Adipocyte (in vitro differentiated cells): ENCODE measurements at places on chromosomes 12 and 14.

DNA sequence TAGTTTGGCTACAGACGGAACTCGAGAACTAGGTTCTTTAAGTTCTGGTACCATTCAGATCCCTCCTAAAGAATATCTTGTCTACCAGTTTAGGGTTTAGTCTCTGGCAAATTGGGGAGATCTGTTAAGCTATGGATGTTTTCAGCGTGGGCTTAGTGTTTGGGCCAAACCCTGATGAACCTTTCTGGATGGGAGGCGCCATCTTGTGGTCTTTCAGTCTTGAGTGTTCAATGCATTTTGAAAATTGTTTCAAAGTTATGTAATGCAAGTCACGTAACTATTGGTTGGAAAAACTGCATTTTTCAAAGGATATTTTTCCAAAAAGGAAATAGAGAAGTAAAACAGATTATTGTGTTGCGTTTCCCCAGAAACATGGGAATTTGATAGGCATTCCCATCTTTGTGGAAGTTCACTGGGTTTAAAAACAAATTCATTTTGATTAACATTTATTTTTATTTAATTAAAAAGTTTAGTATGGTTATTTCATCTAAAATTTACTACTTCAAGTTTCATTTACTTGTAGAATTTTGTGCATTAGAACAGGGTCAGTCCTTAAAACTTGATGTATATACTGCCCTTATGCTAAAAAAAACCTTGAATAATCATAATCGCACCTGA lies 169.0 kb downstream of the PRIMA1 start:
- peak; percentile 58 for DNase-seq

DNA sequence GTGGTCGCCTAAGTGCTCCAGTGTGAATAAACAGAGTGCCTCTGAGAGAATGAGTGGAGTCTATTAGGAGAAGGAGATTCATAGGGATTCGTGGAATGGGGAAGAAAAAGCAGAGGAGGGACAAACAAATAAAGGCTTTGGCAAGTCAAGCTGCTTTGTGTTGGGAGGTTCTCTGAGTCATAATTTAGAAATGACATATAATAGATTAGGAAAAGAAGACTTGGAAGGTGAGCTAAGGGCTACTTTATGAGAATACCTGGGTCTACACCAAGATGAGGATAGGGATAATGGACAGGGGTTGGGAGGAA lies 6.4 kb upstream of the NTN4 start:
- no peak for DNase-seq

- no peak for DNase-seq
These were observed 53.4 kb downstream of the ELK3 start for GRCh38 chr12:96247563-96247962.

GRCh38 chr12:4270831-4271716 lies 2.5 kb upstream of the CCND2 start:
- DNase-seq, result peak; percentile 10

DNA sequence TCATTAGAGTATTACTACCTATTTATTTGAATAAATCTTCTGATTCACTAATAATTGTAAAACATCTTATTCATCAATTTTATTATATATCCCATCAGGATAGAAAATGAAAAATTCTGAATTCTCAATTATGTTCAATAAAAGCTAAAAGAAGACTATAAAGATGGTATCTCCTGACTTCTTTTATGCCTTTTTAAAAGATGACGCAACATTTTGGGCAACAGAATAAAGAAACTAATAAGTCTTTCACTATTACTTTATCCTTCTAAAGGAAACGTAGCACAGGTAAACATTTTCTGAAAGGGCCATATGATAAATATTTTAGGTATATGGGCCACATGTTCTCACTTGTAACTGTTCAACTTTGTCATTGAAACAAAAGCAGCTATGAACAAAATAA lies 10.1 kb upstream of the ATXN7L3B start:
- DNase-seq, result no peak

- peak; percentile 69 for DNase-seq
These were observed 101.4 kb upstream of the RTL1 start for GRCh38 chr14:101004954-101005353.

GRCh38 chr12:131436922-131437705 lies 273.8 kb upstream of the SFSWAP start:
- no peak for DNase-seq

- no peak for DNase-seq
These were observed 15.4 kb downstream of the MRPL42 start for GRCh38 chr12:93482721-93483120.

- no peak for DNase-seq
These were observed 352.9 kb upstream of the SEL1L start for GRCh38 chr14:81886588-81886987.

DNA sequence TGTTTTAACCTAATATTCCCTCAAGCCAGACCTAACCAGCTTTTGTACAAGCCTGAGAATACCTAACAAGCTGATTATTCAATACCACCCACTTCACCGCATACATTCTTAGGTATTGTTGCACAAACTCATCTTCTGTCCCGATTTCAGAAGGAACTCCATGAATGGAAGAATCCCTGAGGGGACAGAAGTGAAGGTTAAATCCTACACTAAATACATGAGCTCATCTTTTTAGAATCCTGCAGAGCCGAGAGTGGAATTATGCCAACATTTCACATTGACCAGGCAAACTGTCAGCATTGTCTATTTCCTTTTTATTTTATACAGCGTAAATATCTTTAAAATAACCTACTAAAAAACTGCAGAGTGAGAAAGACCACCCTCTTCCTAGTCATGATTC lies 140.7 kb upstream of the PRICKLE1 start:
- DNase-seq, result peak; percentile 17

GRCh38 chr12:66837311-66837627 lies 158.4 kb upstream of the GRIP1 start:
- DNase-seq, result no peak

- no peak for DNase-seq
These were observed 33.5 kb downstream of the SLC15A4 start for GRCh38 chr12:128790221-128790620.

DNA sequence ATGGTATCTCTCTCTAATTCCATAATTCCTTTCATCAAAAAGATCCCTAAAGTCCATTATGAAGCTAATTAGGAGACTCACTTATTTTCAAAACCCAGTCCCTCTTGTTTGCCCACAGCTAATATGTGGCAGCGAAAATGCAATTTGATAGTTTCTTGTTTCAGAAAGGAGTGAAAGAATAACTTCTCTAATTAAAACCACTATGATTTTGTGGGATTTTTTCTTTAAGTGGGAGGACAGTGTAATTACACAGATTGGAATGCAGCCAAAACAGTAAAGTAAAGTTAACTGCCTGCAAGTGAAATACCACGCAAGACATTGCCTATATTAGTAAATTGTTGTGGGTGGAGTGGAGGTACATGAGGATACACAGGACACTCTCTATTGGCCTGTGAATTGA lies 50.0 kb downstream of the PTPRO start:
- no peak for DNase-seq

DNA sequence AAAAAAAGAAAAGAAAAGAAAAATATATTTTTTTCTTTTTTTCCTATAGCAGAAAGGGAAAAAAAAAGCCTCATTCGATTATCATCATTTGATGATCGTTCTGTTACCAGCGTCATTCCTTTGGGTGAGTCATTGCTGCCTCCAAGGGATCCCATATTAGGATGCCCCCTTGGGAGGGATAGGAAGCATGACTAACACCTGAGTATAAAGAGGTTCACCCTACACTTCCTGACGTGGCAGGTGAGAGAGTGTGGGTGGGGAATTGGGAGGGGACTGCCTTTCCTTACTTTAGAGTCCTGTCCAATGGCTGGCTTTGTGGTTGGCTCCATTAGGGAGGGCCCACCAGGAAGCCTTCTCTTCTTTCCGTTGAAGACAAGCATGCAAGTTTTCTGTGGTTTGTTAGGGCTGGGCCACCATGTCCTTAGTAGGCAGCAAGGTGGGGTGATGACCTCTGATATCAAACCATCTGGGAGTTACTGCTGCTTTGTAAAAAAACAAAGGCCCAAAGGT lies 56.1 kb upstream of the FUT8 start:
- DNase-seq, result peak; percentile 48

- no peak for DNase-seq
These were observed 139.7 kb downstream of the KSR2 start for GRCh38 chr12:117829108-117829507.

- DNase-seq, result no peak
These were observed 53.5 kb downstream of the SUDS3 start for GRCh38 chr12:118429688-118430383.

GRCh38 chr12:67647799-67648520 lies 585 bp upstream of the DYRK2 start:
- DNase-seq, result peak; percentile 88

- peak; percentile 82 for DNase-seq
These were observed 47.0 kb upstream of the LGR5 start for GRCh38 chr12:71392521-71393145.

- DNase-seq, result no peak
These were observed 7.2 kb upstream of the SPRYD3 start for GRCh38 chr12:53086361-53086760.

GRCh38 chr12:54195080-54195736 lies 6.4 kb upstream of the SMUG1 start:
- no peak for DNase-seq

- DNase-seq, result no peak
These were observed 10.9 kb downstream of the SPTB start for GRCh38 chr14:64868841-64869240.

DNA sequence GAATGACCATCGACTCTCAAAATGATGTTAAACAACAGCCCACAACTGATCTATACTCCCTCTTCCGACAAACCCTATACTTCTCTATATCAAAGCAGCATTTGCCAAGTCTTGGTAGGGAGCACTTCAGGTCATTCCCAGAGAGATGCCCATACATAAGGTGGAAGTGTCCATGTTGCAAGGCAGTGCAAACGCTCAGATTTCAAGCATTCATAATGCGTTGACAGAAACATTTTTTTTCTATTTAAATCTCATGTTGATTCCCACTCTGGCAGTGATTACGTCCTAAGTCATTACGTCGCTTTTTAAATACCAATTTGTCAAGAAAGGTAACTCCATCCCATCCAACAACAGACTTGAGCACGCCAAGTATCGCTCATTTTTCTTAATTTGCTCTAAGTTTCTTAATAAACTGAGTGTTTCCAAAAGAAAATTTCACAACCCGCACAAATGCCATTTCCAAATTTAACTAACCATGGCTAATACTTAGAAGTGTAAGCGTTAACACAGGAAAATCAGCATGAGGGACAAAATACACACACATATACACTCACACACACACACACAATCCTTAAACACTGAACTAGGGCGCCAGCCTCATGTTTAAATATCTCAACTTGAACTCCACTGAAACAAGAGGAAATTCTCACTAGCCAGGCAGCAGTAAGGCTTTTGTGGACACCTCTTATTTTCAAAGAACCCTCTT lies 1.1 kb downstream of the GXYLT1 start:
- peak; percentile 48 for DNase-seq

DNA sequence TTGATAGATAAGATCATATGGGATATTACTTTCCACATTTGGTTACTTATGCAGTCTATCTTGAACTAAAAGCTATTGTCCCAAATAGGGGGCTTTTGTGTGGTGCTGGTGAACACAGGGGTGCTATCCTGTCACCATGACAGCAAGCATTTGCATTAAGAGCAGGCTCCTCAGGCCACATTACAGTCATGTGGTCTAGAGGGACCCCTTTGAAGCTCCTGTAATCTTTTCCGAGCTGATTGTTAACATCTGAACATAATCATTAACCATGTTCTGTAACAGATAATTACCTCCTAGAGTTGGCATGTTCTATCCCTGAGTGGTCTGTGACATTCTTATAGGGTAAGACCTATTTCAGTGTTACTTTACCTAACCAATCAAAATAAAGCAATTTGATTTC lies 178.8 kb downstream of the KTN1 start:
- no peak for DNase-seq

GRCh38 chr14:77760381-77761204 lies at the start of gene SNW1:
Gene SNW1, minus strand, starts transcription at chr14:77761156. Its CDS starts 29 bp downstream, at chr14:77761127.
- peak; percentile 82 for DNase-seq

- DNase-seq, result peak; percentile 81
These were observed at the start of gene ALDH2 for GRCh38 chr12:111766608-111767361. Gene ALDH2, plus strand, starts transcription at chr12:111766933. Its CDS starts 50 bp downstream, at chr12:111766983.

DNA sequence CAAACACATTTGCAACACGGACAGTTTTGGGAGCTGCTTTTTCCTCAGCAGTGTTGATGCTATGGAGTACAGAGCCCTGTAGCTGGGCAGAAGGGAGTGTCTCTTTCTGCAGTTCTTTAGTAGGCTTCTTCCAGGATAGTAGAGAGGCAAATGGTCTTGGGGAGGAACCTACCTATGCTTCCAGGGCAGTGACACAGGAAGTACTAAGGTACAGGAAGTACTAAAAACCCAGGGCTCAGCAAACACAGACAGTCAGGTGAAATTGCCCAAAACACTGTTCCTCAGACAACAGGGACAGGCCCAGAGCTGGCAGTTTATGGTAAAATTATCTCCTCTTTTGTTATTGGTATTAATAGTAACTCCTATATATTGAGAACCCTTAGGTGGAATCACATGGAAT lies 217.6 kb downstream of the TTC8 start:
- DNase-seq, result no peak

GRCh38 chr12:12230275-12230674 lies 36.6 kb downstream of the LRP6 start:
- no peak for DNase-seq

DNA sequence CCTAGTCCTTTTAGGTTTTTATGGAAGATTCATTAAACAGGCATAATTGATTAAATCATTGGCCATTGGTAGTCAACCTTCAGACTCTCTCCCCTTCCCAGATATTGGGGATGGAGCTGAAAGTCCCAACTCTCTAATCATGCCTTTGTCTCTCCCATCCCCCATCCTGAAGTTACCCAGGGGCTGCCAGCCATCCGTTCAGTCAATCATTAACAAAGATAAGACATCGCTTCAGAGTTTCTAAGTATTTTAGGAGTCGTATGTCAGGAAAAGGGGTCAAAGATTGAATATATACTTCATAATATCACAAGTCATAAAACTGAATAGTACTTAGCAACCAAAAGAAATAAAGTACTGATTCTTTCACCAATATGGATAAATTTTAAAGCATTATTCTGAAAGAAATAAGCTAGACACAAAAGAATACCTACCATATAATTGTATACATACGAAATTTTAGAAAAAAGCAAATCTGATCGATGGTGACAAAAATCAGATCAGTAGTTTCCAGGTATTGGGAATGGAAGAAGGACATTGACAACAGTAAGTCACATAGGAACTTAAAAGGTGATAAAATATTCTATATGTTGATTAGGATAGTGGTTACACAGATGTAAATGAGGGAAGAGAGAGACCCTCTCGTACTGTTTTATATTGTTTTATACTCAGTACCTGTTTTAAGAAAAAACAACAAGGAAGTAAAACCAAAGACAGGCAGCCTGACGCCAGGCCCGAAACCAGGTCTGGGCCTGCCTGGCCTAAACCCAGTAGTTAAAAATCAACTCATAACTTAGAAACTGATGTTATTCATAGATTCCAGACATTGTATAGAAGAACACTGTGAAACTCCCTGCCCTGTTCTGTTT lies 414.4 kb downstream of the DAD1 start:
- no peak for DNase-seq

DNA sequence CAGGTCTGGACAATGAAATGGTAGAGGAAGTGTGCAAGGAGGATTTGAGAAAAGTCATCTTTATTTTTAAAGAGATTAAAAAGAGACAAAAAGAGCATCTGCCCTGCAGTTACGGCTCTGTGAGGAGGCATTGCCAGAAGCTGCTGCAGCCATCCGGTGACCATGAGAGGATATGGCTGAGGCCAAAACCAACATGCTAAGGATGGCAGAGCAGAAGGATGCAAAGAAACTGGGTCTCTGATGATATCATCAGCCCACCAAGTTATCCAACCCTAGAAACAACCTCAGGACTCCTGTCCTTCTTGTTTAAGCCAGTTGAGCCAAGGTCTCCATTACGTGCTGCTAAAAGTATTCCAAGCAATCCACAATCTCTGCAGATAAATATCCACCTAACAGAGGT lies 48.0 kb upstream of the CCND2 start:
- DNase-seq, result no peak

GRCh38 chr14:76687611-76688382 lies 73.5 kb upstream of the VASH1 start:
- DNase-seq, result no peak
